ENCODE measurements at places on chromosomes 4 and X. TPM values are rescaled to one million over a fixed set of nuclear protein-coding genes. Genes with fewer than 3 reads are reported as not detected.

The BANK1 gene
- total RNA-seq: 0.32 TPM

The CLDN2 gene
- not detected for total RNA-seq

The SPANXN2 gene
- not detected for total RNA-seq

The CPZ gene
- total RNA-seq: 6.9 TPM

The NKRF gene
- total RNA-seq: 5.8 TPM

The MYL5 gene
- 15.1 TPM for total RNA-seq

The SMPX gene
- not detected for total RNA-seq

The GDPD2 gene
- not detected for total RNA-seq

The SSX4B gene
- total RNA-seq: not detected

The USP17L25 gene
- total RNA-seq: not detected

The IL21 gene
- not detected for total RNA-seq

The TMSB15A gene
- total RNA-seq: 0.36 TPM

The PSAPL1 gene
- under 0.01 TPM for total RNA-seq

The SGMS2 gene
- 143 TPM for total RNA-seq

The GIMD1 gene
- not detected for total RNA-seq

The FGFRL1 gene
- total RNA-seq: 42.9 TPM

The HTN1 gene
- total RNA-seq: not detected

The POLA1 gene
- total RNA-seq: 4.9 TPM

The FAM149A gene
- 6.0 TPM for total RNA-seq

The ACTRT1 gene
- total RNA-seq: not detected

The AKAP17A gene
- 30.3 TPM for total RNA-seq

The TCP11X2 gene
- not detected for total RNA-seq

The BEX5 gene
- total RNA-seq: not detected

The TMEM131L gene
- 14.4 TPM for total RNA-seq

The DCHS2 gene
- not detected for total RNA-seq

The LRP2BP gene
- 0.18 TPM for total RNA-seq
